ENCODE measurements at places on chromosomes 2 and 18.
A peak's percentile ranks its signal among the peaks of the same experiment; 100 is the strongest.

DNA sequence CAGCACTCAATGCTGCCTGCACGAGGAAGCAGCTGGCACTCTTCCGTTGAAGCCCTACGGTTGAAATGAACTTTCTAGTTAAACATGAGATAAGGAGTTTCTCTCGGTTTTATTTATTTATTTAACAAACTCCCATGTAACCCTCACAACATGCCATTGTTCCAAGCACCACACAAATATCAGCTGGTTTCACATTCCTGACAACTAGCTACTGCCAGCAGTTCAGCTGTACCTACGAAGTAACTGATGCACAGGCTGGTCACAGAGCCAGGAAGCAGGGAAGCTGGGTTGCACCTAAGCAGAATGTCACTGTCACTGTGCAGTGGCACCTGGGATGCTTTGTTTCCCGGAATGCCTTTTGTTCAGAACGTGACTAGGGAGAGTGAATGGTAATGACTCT is 18.1 kb downstream of the TIMM21 start:
- DNase-seq: no peak

DNA sequence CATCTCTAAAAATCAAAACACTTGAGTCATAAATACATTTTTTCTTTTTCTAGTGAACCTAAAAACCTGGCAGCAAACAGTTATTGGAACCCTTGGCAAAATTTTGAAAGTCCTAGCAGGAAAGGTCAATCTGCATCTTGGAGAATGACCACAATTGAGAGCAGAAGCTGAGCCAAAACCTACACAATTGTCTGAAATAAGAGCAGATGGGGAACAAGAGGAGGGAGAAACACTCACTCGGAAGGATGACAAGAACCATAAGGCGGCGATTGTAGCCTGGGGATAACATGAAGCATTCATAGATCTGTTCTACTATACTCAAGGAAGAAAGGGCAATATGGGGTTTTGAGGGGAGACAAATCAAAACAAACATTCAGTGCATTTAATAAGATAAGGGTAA is 117.0 kb downstream of the CHN1 start:
- DNase-seq: no peak

DNA sequence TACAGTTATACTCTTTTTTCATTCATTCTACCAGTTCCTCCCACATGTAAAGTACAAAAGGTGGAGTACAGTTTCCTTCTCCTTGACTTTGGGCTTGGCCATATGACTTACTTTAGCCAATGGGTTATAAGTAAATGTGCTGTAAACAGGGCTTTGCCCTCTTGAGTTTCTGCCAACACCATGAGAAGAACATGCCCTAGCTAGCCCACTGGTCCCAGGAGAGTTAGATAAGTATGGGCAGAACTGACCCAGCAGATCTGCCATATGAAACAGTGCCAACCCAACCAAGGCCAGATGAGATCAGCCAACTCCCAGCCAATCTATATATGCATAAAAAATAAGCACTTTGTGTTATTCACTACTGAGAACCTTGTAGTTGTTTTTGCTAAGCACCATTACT is 25.5 kb downstream of the ZC3H8 start:
- DNase-seq: no peak

DNA sequence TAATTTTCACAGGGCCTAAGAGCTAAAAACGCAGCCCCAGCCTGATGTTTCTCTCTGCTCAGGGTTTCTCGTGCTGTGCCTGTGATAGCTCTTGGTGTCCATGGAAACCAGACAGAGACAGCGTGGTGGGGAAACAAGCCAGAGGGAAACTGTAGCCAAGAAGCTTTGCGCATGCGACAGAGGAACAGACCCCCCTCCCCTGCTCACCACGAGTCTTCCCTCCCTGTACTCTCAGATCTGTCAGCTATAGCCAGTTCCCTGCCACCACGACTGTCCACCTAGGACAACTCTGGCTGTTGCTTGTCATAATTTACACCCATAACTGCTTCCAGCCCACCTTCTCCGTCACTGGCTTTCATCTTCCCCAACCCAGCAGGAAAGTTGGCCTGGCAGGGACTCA is 13.2 kb upstream of the DNAJC27 start:
- DNase-seq: no peak

GRCh38 chr2:55022476-55022875 is 27.8 kb downstream of the RTN4 start:
- DNase-seq: no peak

DNA sequence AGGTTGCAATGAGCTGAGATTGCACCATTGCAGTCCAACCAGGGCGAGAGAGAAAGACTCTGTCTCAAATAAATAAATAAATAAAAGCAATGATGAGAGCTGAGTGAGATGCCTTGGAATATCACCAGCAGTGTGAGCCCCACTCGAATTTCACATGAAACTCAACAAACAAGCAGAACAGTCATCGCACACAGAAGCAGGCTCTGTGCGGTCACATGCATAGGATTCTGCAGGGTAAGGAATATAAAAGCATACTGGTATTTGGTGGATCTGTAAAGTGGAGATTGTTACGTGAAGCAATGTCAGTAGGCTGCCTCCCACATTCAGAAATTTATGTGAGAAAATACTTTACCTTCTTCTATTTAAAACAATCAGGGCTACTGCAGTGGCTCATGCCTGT is 18.0 kb upstream of the AP1S3 start:
- DNase-seq: no peak

GRCh38 chr2:129905664-129906081 is 73.8 kb upstream of the RAB6C start:
- DNase-seq: peak; percentile 23

- DNase-seq: peak; percentile 41
Observed at GRCh38 chr18:24397131-24397693, 412 bp downstream of the OSBPL1A start.

DNA sequence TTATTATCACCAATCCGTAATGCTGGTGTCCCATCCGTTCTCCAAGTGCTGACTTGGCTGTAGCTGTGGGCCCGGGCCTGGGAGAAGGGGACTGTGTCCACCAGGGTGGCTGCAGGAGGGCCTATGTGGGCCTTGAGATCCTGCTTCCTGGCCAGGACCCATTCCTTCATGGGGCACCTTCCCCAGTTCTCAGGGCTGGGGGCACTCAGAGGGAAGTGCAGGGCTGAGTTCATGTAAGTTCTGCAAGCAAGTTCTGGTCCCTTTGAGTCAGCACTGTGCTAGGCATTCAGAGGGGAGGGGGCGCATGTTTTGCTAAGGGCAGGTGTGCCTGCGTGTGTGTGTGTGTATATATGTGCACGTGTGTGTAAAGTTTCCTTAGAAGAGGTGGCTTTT is 94.0 kb downstream of the GLI2 start:
- DNase-seq: no peak

- DNase-seq: peak; percentile 14
Observed at GRCh38 chr18:50748243-50749229, 71.3 kb downstream of the MRO start.

DNA sequence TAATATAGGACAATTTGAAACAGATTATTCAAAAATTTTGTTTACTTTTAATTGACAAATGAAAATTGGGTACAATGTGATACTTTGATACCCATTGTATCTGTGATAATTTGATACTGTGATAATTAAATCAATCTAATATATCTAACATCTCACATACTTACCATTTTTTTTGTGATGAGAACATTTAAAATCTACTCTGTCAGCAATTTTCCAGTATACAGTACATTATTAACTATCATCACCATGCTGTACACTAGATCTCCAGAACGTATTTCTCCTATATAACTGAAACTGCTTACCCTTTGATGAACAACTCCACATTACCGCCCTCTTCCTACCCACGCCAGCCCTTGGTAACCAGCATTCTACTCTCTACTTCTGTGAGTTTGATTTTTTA is 139.7 kb upstream of the TFPI start:
- no peak for DNase-seq

GRCh38 chr2:161005170-161005569 is 155.1 kb upstream of the TANK start:
- no peak for DNase-seq

DNA sequence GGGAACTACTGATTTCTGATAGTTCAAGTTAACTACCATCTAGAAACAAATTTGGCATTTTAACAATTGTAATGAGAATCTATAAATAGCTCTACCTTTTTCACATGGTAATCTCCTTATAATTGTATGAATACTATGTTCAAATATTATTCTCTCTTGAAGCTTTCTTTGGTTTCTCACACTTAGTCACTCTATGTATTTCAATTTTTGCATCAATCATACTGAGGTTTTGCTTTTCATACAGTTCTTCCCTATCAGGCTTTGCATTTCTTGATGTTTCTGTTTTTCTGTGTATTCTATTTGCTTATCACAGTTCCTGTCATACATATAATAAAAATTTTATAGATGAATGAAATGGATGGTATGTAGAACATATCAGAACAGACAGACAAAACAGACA is 16.0 kb downstream of the VPS54 start:
- DNase-seq: no peak

DNA sequence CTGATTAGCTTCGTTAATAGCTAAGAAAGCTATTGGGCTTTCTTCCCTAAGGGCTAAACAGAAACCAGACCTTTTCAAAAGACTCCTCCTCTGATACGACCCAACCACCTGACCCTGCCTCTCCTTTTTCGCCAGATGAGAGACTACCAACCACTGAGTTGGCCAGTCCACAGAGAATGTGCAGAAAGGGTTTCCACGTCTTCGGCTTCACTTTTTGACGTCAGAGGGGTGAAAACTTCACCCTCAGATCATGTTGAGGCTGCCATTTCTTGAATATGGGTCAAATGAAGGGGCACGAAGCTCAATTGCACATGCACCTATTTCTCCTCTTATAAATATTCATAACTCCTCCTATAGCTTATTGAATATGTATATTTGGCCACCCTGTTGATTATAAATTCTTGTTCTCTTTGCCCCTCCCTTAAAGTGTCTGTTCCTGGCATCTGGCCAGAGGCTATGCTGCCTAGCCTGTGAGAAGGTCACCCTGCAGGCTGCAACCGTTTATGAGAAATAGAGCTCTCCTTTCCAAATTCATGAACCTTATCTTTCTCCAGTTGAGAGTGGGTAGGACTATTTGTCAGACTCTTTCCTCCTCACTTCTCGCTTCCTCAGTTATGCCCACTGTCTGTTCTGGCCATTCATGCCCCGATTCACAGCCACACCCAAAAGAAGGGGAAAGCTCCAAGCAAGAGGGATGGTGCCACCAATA is 301.6 kb downstream of the STK39 start:
- no peak for DNase-seq

- DNase-seq: peak; percentile 78
Observed at GRCh38 chr2:28430377-28430765, 37.7 kb downstream of the FOSL2 start.

DNA sequence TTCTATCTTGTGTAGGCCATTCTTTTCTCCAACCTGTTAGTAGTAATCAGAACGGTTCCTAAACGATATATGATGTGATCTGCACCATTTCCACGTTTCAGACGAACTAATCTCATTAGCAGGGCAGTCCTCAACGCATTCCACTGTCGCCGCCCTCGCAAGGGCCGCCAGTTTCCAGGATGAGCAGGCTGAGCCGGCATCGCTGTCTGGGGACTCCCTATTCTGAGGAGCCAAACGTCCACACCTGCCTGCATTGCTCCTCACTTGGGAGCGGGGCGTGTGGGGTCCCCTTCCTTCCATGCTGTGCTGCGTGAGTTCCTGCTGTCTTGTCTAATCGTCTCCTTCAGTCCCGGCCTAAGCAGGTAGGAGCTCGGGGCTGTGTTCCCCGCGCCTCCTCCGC is 76.6 kb downstream of the PSMG2 start:
- DNase-seq: no peak

DNA sequence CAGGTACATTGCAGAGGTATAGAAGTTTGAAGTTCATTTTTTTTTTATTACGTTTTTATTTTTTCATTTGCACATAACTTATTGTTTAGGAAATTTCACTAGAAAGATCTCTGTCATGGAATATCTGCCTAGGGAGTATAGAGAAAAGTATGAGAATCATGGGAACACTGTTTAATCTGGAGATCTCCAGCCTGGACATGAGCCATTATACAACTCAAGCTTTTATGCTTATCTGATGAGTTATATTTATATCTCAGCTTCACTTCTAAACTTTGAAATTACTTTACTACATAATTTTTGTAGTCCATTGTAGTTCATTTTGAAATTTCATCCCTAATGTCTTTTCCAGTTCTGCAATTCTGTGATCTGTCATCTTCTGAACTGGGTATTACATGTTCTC is 515.6 kb downstream of the ERBB4 start:
- DNase-seq: no peak

GRCh38 chr18:35178260-35178659 is 62.6 kb upstream of the ZNF397 start:
- DNase-seq: peak; percentile 57

DNA sequence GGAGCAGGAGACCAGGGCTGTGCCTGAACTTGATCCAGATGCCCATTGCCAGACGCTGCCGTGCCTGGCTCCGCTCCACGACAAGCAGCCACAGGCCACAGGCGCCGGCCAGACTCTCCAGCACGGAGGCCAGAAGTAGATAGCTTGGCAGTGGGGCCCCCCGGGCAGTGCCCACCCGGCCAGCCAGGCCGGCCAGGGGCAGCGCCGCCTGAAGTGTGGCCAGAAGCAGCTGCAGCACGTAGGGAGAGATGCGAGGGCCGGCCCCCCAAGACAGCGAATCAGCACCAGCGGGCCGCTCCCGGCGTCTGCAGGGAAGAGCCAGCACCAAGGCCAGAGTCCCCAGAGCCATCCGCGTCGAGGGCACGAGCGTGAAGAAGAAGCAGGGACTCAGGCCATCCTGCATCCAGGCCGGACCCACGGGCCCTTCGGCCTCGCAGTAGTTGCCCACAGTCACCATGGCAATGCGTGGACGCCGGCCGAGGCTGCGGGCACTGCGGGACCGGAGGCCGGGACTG is 484 bp downstream of the ABCB6 start:
- DNase-seq: no peak

DNA sequence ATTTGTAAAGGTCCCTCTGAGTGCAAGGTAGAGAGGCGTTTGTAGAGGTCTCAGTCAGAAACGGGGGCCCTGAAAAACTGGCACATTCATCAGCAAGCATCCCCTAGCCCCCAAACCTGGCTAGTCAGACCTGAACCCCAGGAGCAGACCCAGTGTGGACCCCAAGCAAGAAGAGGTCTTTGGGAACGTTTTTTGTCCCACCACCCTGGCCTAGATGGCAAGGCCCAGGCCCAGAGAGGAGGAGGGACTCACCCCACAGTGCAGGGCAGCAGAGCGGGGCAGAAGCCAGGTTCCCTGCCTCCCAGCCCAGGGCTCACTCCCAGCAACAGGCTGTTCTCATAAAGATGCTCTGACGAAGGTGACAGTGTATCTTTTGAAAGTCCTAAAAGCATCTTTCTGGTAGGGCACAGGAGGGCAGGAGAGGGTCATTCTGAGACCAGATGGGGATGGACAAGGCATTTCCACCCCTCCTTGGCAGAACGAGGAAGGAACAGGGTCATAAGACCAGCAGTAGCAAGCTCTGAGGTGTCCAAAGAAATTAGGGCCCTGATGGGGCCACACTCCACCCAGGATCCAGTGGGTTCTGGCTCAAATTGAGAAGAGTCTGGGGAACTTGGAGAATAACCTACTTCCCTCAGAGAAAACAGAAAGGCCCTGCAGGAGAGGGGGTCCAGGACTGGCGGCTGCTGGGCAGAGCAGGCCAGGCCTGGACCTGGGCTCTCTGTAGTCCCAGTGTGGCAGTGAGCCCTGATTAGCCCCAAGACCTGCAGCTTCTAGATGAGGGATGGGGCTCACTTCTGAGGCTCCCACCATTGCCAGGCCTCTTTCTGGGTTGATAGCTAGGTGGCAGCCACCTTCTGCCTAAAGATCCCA is 18.2 kb downstream of the ADRA2B start:
- peak; percentile 25 for DNase-seq

Measured in activated CD8-positive, alpha-beta memory T cell treated with anti-CD3 and anti-CD28 coated beads, Interleukin-2, amount 10 ng/mL, durations not matched to agents 7 days and 5 days (primary cell).